ENCODE measurements at places on chromosomes 11 and 22.

GRCh38 chr22:48926136-48926535 is 901.5 kb downstream of the BRD1 start:
- peak; percentile 12 for DNase-seq

DNA sequence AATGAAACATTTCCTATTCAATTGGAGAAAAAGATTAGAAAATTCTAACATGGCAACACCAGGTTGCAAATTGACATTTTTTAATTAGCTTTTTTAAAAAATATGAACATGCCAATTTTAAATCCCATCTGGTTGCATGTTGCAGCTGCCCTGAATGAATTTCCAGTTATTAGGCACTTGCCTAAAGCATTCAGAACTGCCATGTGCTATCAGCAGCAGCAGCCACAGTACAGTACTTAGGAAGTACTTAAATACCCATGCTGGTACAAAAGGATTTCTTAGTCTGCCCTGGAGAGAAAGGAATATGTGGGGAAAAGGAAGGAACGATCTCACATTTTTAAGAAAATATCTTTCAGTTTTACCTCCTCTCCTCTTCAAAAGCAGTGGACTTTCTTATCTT is 46.2 kb downstream of the FAM168A start:
- DNase-seq = no peak

- DNase-seq = no peak
Observed at GRCh38 chr11:27120211-27120610, 79.6 kb downstream of the BBOX1 start.

DNA sequence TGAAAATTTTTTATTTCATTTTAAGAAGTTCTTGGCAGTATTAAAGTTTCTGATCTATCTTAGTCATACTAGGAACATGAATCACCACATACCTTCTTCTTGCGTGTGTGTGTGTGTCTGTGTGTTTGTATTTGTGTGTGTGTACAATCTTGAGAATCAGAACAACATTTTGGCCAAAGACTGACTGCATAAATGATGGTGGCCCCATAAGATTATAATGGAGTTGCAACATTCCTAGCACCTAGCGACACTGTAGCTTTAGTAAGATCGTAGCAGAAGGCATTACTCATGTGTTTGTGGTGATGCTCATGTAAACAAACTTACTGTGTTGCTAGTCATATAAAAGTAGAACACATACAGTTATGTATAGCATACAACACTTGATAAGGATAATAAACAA is 205.4 kb downstream of the FAM76B start:
- no peak for DNase-seq

GRCh38 chr11:27447288-27448183 is 25.1 kb downstream of the LGR4 start:
- no peak for DNase-seq

GRCh38 chr22:48864748-48865147 is 962.9 kb downstream of the BRD1 start:
- no peak for DNase-seq

DNA sequence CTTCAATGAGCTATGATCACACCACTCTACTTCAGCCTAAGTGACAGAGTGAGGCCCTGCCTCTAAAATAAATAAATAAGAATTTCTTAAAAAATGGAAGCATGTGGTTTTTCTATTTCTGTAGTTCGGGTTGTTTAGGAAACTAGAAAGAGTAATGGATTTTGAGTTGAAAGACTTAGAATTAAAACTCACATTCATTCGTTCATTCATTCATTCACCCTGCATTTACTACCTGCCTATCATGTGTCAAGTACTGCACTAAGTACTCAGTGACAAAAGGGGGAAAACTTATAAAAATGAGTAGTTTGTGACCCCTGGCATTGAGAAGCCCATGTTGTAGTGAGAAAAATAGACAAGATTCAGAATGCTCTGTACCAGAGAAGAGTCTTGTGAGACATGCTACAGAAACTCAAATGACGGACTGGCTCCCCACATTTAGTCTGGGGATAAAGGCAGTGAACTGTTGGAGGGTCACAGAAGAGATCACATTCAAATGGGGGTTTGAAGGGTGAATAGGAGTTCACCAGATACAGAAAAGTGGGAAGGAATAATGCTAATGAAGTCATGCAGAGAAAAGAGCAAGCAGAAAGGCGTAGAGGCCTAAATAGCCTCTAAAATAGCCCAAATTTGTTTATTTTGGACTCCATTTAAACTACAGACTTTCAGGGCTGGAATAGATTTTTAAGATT is 7.0 kb downstream of the CSRP3 start:
- no peak for DNase-seq

DNA sequence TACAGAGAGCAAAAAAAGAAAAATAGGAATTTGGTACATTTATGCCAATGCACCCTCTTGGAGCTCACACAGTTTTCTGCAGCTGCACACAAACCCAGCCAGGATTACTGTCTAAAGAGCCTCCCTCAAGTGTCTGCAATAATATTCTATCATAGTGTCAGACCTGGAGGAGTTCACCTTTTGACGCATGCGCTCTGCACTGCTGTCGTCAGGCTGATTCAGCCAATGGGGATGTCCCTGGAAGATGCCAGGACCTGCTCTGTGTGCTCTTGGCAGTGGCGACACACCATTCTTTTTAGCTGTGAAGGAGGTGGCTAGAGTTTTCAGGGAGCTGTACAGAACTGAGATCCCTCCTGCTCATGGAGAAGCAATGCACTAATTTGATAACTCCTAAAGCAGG is 249.0 kb upstream of the KIRREL3 start:
- no peak for DNase-seq

- DNase-seq = no peak
Observed at GRCh38 chr11:104352036-104352435, 188.1 kb upstream of the PDGFD start.

DNA sequence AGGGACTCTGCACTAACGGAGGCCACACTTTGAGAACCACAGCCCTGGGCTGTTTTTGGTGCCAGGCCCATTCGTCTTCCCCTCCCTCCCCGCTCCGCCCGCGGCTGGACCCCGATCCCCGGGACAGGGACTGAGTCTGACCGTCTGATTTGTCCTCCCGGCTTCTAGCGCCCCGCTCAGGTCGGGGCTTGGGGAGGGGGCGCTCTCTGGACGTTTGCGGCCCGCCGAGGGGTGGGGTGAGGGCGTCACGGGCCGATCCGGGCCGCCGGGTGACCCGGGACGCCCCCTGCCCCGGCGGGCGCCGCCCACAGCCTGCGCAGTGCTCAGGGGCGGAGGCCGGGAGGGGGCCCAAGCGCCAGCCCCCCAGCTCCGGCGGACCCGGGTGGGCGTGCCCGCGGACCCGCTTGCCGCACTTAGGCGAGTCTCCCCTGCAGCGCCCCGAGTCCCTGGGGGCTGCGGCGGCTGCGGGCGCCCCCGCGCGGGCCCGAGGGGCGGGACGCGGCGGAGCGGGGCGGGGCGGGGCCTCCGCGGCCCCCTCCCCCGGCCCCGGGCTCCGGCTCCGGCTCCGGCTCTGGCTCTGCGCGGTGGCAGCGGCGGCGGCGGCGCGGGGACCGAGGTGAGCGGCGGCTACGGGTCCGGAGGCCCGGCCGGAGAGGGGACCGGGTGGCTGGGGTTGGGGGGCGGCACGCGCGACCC is 33.7 kb upstream of the PRR5 start:
- peak; percentile 63 for DNase-seq

DNA sequence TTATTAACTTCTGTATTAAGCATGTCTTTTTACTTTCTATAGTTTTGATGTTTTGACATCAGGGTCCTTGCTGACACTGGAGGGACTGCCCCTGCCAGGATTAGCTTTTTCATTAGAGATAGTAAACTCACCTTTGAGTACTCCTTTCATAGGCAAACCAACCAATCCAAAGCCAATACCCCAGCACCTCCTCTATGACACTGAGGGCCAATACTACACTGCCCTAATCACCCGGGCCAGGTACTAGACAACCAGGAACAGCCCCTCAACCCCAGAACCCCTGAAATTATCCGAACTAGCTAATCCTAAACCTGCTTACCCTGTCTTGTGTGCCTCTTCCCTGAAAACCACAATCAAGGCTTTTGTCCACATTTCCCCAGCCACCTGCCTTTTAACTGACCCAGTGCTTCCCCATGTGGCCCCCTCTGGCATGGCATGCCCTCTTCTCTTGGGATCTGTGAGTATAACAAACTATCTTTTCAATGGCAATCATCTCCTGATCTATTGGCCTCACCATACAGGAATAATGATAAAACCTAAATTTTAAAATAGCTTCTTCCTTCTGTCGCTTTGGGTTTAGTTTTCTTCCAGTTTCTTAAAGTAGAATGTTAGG is 31.2 kb downstream of the RAB6A start:
- DNase-seq = peak; percentile 66

Measured in islet precursor cell (in vitro differentiated cells).